NCI-H2029 treated with DMSO at 0.1 percent for 48 hours (cell line): ENCODE measurements at places on chromosomes 7 and 10.

- no peak for DNase-seq
Measured at GRCh38 chr7:54995610-54996363, 23.0 kb upstream of the EGFR start.

- no peak for DNase-seq
Measured at GRCh38 chr10:72015841-72016240, 51.6 kb downstream of the CHST3 start.

DNA sequence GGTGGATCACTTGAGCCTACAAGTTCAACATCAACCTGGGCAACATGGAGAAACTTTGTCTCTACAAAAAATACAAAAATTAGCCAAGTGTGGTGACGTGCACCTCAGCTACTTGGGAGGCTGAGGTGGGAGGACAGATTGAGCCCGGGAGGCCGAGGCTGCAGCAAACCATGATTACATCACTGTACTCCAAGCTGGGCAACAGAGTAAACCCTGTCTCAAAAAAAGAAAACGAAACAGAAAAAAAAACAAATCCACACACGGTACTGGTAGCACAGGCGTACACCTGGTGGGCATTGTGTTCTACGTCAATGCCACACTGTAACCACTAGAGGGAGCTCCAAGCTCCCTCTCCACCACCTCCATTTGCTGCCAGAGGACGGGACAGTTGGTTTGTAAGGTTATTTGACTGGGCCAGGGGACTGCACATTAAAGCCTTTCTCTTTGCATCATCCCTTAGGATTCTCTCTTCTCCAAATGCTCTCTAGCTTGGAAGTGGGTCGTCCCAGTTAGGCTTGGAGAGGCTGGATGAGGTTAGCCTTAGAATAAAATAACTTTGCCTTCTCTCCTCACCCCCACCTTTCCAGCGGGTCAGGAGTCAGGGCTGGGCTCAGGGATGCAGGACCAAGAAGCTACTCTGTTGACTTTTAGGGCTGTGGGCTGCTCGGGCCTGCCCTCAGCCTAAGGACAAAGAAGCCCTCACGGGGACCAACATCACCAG lies 130.8 kb downstream of the SORBS1 start:
- peak; percentile 15 for DNase-seq

- DNase-seq = no peak
Measured at GRCh38 chr7:139060695-139061237, 24.9 kb upstream of the ZC3HAV1L start.

DNA sequence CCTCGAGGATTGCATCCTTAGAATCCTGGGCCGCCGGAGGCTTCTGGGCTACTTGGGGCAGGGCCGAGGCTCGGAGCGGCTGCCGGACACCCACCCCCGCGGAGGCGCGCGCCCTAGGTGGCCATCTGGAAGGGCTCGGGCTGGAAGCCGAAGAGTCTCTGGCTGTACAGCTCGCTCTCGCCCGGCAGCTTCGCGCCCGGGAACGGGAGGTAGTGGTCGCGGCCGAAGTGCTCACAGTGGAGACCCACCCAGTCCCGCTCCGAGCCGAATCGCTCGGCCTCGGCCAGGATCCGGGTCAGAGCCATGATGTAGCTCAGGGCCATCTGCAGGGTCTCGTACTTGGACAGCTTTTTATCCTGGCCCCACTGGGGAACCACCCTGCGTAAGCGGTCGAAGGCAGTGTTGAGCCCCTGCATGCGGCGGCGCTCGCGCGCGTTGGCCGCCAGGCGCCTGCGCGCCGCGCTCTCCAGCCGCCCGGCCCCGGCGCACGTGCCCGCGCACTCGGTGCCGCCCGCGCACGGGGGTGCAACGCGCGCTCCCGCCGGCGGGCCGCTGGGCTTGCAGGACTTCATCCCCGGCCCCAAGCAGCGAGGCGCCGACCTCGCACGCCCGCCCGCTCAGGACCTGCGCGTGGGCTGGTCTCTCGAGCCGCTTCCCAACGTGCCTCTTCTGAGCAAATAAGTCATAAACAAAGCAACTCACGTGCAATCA lies 652 bp downstream of the ATOH7 start:
- DNase-seq = no peak

DNA sequence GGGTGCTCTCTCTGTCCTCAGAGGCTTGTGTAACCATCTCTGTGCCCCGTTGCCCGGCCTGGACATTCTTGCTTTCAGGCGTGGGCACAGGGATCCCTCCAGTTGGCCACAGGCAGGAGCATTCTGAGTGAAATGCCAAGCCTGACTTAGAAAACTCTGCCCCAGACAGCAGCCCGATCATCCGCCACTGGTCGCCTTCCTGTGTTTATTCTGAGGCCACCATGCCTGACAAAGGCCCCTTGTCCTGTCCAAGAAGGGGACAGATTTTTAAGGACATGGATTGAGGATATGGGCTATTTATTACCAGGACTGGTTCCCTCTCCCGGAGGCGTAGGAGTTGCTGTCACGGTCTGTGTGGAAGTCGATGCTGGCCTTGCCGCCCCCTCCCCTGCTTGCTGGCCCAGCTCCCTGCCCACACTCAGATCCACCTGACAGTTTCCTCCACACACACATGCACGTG lies 54.3 kb downstream of the SPOCK2 start:
- no peak for DNase-seq

- DNase-seq = no peak
Measured at GRCh38 chr7:20541608-20542349, 73.7 kb upstream of the ABCB5 start.

DNA sequence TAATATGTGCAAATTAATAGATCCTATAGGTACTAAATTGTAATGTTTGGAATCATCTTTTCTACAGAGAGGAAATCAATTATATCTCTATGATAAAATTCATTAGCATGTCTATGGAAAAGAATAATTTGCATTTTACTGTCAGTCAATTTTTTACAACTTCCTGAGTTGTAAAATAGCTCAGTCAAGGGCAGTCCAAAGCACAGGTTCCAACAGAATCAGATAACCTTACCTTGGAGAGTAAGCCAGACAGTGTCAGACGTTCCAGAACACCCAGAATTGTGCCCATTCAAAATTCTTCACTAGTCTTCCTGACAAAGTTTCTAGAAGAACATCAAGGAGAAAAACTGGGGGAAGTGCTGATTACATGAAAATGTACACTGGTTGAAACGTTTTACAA lies 31.1 kb upstream of the IMMP2L start:
- DNase-seq = no peak

GRCh38 chr10:6390213-6390845 lies 187.6 kb downstream of the PFKFB3 start:
- DNase-seq = no peak

DNA sequence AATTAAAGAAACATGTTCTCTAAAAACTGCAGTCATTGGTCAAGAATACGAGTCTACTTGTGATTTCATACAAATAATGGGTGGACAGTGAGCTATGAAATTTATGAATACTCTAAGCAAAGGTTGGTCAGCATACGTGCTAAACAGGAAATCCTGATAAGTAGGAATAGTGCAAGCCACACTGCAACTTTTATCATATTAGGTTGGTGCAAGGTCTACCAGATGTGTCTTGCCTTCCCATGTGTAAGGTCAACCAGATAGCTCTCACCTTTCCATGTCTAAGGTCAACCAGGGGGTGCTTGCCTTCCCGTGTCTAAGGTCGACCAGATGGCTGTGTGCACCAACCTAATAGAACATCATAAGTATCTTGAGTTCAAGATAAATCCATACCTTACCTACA lies 2.0 kb upstream of the ITGB1 start:
- no peak for DNase-seq

DNA sequence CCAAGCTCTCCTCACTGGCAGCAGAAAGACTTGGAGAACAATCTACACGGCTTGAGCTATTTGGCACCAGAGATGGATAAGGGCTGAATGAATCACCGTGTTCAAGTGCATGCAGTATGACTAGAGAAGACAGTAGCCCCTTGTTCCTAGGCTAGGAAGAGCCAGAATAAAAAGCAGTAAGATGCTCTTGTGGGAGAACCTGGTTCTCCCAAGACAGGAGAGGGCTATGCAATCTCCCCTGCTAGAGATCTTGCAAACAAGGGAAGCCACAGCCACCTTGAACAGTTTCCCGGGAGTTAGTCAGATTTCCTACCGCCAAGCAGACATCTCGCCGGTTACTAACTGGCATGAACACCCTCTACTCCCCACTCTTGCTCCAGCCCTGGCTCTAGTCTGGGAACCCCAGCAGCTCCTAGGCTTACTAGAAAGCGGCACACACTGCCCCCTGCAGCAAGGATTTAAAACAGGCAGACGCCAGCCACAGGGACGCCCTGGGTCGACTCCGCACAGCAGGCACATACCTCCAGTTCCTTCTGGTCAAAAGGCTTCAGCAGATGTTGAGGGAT lies 107.3 kb downstream of the SMURF1 start:
- no peak for DNase-seq
